Retinal pigment epithelial cell (primary cell): ENCODE measurements at places on chromosomes 7 and 10.

- DNase-seq: no peak
Observed at GRCh38 chr10:17003651-17004286, 125.8 kb downstream of the CUBN start.

GRCh38 chr7:95758187-95758586 is 14.2 kb upstream of the DYNC1I1 start:
- no peak for DNase-seq

DNA sequence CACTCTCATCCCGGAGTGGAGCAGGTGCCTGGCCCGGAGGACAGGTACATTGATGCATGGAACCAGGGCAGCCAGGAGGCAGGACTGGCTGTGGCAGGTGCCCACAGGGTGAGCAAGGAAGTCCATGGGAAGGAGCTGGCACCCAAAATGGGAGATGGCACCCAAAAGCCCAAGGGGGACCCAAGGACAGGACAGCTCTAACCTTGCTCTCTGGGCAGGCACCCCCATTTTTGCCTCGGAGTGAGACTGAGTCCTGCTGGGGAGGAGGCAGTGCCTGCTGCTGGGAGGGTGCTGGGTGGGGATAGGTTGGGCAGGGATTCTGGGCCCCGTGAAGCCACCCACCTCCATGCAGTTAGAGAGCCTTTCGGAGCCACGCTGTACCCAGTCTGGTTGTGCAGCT is 234.5 kb downstream of the TCERG1L start:
- no peak for DNase-seq

GRCh38 chr10:76950354-76950753 is 687.3 kb downstream of the KCNMA1 start:
- DNase-seq: no peak

- DNase-seq: no peak
Observed at GRCh38 chr7:87395442-87396020, 50.1 kb downstream of the CROT start.
